ENCODE measurements at places on chromosomes 3 and 15.
A peak's percentile ranks its signal among the peaks of the same experiment; 100 is the strongest.

DNA sequence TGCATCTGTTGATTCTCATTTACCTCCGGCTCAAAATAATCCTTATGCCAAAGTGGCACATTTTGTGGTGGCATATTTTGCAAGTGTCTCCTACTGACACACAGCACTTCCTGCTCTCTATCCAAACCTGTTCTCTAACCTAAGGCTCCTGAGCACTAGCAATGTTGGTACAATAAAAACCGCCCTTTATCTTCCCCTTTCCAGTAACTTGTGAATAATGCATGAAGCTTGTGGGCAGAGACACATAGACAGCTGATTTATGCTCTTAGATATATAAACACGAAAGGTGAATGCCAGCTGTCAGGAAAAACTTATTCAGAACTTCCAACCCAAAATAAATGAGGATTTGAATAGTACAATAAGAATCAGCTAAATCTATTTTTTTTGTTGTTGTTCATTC is 34.6 kb upstream of the ARPIN start:
- no peak for DNase-seq

DNA sequence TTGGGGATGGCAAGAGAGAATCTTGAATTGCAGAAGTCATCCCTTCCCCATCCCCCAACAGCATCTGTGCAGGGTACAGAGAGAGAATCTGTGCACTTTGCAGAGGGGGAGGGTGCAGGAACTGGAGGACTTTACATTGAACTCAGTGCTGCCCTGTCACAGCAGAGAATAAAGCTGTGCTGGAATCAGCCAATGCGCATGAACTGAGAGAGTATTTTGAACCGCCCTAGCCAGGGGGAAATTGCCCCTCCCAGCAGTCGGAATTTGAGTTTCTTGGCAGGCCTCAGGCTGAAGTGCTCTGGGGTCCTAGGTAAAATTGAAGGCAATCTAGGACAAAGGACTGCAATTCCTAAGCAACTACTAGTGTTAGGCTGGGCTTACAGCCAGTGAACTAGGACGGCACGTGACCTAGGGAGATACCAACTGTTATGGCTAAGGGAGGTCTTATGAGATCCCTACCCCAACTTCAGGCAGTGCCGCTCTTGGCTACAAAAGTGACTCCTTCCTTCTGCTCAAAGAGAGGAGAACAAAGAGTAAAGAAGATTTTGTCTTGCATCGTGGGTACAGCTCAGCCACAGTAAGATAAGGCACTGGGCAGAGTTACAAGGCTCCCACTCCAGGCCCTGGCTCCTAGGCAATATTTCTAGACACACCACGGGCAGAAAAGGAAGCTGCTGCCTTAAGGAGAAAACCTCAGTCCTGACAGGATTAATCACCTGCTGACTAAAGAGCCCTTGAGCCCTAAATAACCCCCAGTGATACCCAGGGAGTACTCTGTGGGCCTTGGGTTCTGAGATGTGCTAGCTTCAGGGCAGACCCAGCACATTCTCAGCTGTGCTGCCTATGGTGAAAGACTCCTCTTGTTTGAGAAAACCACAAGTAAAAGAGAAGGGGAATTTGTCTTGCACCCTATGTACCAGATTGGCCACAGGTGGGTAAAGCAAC is 300.5 kb upstream of the ALCAM start:
- DNase-seq: no peak

GRCh38 chr3:196124608-196125007 is 42.7 kb upstream of the TFRC start:
- DNase-seq: no peak

DNA sequence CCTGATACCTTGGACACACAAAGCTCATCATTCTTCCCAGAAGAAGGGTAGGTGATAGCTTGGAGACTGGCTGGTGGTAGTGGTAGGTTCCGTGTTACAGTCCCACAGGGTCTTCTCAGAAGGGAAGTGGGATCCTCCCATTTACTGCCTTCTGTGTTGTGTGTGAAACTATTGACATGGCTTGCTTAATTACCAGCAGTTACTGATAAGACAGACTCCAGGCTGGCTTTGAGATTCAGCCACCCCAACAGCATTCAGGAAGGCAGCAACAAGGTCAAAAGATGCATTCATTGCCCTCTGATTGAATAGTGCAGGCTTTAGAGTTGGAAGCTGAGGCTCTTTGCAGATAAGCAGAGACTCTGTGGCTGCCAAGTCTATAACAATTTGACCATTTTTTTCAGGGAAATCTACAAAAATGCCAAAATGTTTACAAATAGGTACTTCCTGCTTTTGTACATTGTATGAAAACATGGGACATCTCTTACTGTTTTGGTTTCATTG is 7.7 kb downstream of the ARNT2 start:
- no peak for DNase-seq

DNA sequence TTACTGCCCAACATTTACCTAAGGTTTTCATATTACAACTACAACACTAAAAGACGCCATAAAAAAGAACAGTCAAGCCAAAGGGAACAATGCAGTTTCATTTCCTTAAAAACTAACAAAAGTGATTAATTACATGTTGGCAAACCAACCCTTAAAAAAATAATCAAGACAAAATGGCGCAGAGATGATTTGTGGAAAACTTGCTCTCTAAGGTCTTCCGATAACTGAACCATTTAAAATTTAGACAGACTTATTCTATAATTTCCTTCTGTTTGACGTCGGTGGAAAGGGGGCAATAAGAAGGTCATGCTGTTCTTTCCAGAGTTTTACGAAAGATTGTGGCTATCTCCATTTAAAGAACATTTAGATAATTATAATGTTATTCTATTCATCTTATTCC is 87.6 kb downstream of the RYK start:
- no peak for DNase-seq

- no peak for DNase-seq
These were observed 550.4 kb upstream of the CCDC54 start for GRCh38 chr3:106826791-106827311.

GRCh38 chr3:195120267-195120601 is 150.7 kb downstream of the XXYLT1 start:
- no peak for DNase-seq

GRCh38 chr3:171569571-171570132 is 109.4 kb upstream of the TNIK start:
- DNase-seq: no peak

GRCh38 chr3:38563886-38564270 is 67.7 kb downstream of the EXOG start:
- DNase-seq: no peak

- no peak for DNase-seq
These were observed 1074.8 kb upstream of the ALCAM start for GRCh38 chr3:104291878-104292277.

DNA sequence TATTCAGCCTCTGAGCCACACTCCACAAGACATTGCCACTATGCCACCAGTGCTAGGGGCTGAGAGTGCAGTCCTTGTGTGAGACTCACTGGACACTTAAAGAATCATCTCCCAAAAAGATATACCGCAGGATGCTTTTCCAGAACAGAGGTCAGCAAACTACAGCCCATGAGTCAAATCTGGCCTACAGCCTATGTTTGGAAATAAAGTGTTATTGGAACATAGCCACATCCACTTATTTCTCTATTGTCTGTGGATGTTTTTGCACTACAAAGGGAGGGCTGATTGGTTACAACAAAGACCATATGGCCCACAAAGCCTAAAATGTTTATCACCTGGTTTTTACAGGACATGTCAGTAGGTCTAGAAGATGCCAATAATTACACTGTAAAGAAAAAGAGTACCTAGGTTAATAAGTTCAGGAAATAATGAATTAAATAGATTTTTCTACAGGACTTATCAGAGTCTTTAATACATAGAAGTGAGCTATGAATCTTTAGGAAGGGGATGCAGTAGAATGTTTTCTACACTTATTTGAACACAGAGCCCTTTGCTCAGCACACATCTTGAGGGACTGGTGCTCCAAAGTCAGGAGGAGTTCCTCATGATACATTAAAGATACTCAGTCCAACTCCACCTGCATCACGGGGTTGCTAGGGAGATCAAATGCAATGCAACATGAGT is 26.3 kb downstream of the SRGAP3 start:
- DNase-seq: no peak

DNA sequence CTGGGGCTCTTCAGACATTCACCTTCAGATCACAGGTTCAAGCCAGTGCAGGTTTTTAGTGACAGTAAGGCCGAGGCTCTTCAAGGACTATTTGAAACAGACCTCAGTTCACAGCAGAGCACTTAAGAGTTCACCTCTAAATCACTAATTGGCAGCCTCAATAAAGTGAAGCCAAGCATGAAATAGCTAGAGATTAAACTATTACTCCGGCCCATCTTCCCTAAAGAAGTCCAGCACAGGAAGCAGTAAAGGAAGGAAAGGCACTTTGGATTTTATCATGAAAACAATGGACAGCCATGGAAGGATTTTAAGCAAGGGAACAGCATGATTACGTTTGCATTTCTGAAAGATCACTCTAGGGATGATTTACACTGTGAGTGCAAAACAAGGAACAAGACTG is 27.6 kb upstream of the ARL6 start:
- no peak for DNase-seq

GRCh38 chr15:48190932-48191573 is 412 bp upstream of the CTXN2 start:
- peak; percentile 20 for DNase-seq

GRCh38 chr3:45803252-45803935 is 7.1 kb upstream of the SLC6A20 start:
- DNase-seq: no peak

- DNase-seq: no peak
These were observed 125.3 kb upstream of the SPRED1 start for GRCh38 chr15:38127306-38127771.

DNA sequence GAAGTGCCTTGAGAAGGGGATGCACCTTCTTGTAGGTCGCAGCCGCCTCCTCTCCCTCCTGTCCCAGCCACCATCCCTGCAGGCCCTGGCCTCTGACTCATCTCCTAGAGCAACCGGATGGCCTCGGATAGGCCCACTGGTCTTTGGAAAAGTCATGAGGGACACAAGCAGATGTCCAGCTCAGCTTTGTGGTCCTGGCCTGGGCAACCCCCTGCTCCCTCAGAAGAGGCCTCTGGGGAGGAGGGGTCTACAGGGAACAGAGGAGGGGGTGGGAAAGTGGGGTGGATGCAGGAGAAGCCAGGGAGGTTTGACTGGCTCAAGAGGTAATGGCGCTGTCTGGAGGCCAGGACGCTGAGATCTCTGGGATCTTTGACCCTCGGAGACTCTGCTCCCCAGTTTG is 259.2 kb upstream of the TLE3 start:
- DNase-seq: no peak

DNA sequence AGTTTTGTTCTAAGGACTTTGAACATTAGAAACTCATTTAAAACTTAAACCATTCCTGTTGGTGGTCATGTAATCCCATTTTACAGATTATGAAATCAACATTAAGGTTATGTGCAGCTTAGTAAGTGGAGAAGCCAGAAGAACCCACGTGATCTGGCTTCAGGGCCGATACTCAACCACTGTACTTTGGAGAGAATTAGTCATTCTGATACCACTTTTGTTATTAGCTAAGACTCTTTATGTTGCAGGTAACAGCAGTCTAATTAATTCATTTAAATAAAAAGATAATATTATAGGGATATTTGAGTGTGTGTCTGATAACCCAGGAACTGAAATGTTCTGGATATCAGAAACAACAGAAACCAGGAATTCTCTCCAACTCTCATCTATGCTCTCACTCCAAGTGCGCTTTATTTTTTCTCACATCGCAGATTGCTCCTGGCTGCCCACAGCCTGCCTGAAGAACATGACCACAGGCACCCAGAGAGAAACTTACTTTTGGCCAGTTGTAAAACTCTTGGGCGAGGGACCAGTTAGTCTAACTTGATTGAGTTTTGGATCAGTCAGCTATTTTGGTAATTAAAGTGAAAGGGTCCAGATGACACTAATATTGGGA is 25.2 kb downstream of the UBE2E1 start:
- DNase-seq: no peak

DNA sequence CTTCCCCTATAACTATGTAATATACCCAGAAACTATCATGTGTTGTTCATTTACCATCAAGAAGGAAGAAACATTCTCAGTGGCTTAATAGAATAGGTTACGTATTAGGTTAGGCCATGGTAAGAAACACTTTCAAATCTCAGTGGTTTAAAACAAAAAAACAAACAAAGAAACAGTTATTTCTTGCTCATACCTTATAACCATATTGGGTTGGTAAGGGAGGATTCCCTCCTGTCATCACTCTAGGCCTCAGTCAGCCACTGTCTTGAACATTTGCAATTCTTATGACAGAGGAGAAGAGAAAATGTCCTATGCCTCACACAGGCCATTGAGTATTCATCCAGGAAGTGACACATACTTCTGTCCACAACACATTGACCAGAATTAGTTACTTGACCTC is 727.7 kb upstream of the NECTIN3 start:
- no peak for DNase-seq

GRCh38 chr3:193573403-193574191 is 18.9 kb upstream of the ATP13A4 start:
- no peak for DNase-seq

DNA sequence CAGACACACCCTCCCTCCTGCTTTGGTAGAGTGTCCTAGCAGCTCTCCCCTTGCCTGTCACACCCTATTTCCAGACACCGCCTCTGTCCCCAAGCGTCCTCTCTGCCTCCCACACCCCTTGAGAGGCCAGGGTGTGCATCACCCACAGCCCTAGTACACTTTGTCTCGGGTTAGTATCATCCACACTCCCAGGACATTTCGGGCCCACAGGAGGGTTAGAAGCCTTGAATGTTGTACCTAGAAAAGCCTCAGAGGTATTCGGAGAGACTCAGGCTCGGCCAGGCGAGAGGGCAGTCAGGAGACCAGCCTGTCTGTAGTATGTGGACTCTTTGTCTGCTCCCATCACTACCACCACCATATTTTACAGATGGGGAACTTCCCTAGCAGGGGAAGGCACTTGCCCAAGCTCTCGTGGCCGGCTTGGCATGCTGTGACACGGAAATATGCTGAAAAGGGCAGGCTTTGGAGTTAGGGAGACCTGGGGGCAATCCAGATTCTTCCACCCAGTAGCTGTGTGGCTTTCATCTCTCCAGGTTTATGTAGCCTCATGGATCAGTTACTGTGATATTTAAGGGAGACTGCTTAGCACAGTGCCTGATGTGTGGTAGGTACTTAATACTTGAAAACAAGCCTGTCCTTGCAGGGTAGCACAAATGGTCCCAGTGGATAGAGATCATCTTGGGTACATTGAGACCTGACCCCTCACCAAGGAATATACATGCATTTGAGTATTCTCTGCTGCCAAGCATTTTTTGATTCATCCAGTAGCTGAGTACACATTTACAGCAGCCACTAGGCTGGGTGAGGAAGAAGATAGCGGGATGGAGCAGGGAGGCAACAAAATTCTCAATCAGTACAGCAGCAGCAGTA is 1.4 kb downstream of the TMEM43 start:
- DNase-seq: no peak
